Progenitor cell of endocrine pancreas (in vitro differentiated cells): ENCODE measurements at places on chromosomes 12 and 14. TPM values are rescaled to one million over a fixed set of nuclear protein-coding genes. Genes with fewer than 3 reads are reported as not detected.

DNA sequence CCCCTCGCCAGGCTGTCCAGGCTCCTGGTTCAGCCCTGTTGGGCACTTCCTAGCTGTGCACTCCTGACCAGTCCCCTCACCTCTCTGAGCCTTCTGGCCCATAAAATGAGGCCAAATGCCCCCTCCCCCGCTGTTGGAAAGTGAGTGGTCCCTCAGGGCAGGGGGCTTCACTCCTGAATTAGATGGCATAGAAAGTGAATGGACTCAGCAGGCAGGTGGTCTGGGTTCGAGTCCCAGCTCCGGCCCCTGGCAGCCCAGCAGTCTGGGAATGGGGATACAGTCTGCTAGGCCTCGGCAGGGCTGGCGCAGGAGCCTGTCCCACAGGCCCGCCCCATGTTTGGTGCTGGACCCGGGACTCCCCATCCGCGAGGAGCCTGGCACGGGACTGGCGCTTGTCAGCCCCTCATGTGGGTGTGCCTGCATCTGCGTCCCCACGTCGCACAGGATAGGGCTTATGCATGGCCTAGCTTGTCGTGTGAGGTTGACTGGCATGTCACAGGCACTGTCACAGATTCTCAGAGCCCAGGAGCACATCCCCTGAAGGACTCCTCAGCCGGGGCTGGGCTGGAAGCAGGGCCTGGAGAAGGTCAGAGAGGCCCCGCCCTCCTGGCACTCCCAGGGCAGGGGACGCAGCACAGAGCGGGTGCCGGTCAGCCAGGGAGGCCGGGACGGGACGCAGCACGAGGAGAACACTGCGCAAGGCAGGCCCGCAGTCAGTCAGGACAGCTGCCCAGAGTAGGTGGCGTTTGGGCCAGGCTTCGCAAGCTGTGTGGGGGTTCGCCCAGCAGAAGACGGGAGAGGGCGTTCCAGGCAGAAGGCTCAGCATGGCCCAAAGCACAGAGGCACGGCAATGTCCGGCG is 40.5 kb downstream of the DIO3 start:
- no peak overlapping the region for H3K4me3 ChIP-seq
- DNase-seq = no peak
- peaks cover 17% of the 10 kb centered on the region for H3K27me3 ChIP-seq
- H3K27ac ChIP-seq = no peak overlapping the region

Gene KCNMB4
- total RNA-seq = 8.2 and 9.6 TPM in 2 replicates

DNA sequence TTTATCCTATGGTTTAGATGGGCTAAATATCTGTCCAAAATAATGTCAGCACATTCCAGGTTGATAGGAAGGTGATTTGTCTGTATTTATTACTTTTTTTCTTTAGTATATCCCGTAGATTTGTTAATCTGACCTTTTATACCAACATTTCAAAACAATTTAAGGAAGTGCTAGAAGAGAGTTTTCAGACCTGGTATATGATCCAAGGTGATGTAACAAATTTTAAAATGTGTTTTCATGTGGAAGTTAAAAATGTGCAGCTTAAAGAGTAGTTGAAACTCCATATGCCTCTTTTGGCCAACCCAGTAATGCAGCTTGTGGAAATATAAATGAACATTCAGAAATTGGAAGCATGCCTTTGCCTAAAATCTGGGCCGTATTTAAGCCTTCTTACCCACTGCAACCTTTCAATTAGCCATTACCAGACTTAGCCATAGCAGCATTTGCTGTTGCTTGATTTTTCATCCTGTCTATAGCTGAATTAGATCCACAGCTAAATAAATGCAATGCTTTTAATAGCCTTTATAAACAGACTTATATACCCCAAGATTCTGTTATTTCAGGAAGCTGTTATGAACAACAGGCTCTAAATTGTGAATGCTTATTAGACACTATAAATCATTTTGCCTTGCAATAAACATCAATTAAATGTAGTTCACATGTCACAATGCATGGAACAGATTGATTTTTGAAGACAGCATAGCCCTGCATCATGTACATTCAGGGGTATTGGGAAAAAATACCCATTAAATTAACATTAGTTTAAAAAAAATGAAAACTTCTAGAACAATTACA is 271.2 kb downstream of the PDZRN4 start:
- no peaks in the 10 kb centered on the region for H3K27me3 ChIP-seq
- no peak for DNase-seq
- H3K36me3 ChIP-seq = no peaks in the 10 kb centered on the region
- no peak overlapping the region for H3K27ac ChIP-seq

DNA sequence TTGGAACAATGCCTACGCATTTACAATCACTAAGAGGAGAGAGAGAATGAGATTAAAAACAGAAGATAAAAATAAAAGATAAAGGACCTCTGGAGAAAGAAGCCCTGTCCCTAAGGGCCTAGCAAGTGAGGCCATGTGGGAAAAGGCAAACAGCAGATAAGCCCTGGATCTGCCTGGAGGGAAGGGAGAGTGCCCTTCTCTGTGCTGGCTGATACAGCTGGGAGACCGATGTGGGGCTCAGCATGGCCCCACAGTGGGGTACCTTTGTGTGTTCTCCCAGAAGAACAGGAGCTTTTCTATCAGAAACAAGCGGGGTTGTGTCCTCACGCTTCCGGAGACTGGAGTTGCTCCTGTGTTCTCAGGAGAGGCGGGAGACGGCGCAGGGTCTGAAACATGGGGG is 59.9 kb downstream of the TMCC3 start:
- H3K36me3 ChIP-seq = no peaks in the 10 kb centered on the region
- peaks cover 13% of the 10 kb centered on the region for H3K4me1 ChIP-seq
- no peaks in the 10 kb centered on the region for H3K27me3 ChIP-seq
- H3K27ac ChIP-seq = no peak overlapping the region
- no peak for DNase-seq

DNA sequence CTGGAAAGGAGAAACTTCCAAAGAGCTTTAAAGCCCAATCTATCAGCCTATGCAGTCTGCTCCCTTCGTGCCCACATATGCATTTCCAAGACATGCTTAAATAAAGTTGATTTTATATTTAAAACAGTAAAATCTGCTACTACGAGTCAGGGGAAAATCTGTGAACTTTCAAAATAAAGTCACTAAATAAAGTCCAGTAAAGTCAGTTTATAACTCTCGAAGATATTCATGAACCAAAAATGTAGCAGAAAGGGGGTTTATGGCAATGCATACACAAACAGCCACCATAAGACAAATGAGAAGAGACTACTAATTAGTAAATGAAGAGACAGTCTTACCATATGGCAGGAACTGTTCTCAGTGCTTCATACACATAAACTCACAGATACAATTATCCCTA is 19.7 kb downstream of the AREL1 start:
- H3K36me3 ChIP-seq = peaks cover 13% of the 10 kb centered on the region
- no peak for DNase-seq
- no peaks in the 10 kb centered on the region for H3K27me3 ChIP-seq
